ENCODE measurements at places on chromosomes 12 and 14.

DNA sequence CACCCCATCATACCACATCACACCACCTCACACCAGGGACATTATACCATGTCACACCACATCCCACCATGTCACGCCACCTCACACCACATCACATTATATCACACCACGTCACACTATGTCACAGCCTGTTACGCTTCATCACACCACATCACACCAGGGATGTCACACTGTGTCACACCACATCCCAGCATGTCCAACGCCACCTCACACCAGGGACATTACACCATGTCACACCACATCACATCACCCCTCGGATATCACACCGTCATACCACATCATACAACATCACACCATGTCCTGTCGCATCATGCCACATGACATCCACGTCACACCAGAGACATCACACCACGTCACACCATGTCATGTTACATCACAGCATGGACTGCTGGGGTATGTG lies 235.5 kb downstream of the TMEM121 start:
- no peak for DNase-seq

DNA sequence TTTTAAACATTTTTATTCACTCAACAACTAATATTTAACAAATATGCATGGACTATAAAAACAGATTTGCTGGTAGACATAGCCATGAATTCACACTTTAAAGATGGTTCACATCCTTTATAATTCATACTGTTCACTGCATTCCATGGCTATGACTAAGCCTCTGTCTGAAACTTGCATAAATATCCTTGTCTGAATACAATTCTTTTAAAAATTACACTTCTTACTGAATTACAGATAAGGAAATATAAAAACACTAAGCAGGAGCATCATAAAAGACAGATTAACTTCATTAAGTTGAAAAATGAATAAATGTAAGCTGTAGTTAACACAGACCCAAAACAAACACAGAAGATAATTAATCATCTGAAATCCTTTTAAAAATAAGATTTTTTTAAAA lies 53.8 kb downstream of the GXYLT1 start:
- DNase-seq: peak; percentile 26

- DNase-seq: no peak
Observed at GRCh38 chr14:99891900-99892299, 98.7 kb downstream of the EML1 start.

DNA sequence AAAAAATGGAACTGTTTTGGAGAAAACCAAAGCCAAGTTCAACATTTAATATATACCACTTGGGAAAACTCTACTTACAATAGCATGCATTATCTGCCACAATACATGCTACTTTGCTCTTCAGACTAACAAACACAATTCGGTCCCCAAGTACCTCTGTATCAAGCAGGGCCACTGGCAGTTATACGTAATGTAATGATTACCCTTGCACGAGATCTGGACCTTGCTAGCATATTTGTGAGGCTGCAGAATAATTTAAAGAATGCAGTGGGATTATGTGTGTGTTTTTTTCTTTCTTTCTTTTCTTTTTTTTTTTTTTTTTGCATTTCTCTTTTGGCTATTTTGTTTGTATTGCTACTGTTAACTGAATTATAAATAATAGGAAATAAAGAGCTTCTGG lies 22.8 kb upstream of the PYGL start:
- DNase-seq: no peak

GRCh38 chr12:28459481-28459880 lies 269.2 kb downstream of the CCDC91 start:
- no peak for DNase-seq

Data from Caki2 (cell line).